Heart right ventricle (tissue), 16 donors: ENCODE measurements at places on chromosomes 16 and 17.

DNA sequence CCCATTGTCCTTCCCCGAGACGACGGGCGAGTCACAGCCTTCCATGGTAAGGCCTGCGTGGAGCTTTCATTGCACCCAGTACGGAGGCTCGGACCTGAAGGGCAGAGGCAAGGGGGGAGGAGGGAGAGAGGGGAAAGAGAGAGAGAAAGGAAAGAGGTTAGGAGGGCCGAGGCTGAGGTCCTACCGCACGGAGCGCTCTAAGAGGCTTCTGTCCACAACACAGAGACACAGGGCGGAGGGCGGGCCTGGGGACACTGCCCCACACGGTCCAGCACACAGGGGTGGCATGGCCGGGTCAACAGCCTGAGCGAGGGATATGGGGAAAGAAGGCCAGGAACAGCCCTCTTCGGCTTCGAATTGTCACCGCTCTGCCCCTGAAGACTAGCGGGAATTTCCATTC is 87.8 kb downstream of the ZFHX3 start:
- no peak overlapping the region for H3K27ac ChIP-seq
- H3K27me3 ChIP-seq, result no peaks in the 10 kb centered on the region
- DNase-seq, result no peak
- no peak overlapping the region for H3K4me3 ChIP-seq
- peaks cover 28% of the 10 kb centered on the region for H3K36me3 ChIP-seq
- no peaks in the 10 kb centered on the region for H3K4me1 ChIP-seq

GRCh38 chr16:17607609-17608008 is 136.8 kb upstream of the XYLT1 start:
- no peak overlapping the region for H3K4me3 ChIP-seq
- H3K36me3 ChIP-seq, result no peaks in the 10 kb centered on the region
- no peak overlapping the region for H3K27ac ChIP-seq
- DNase-seq, result no peak
- H3K4me1 ChIP-seq, result no peaks in the 10 kb centered on the region

DNA sequence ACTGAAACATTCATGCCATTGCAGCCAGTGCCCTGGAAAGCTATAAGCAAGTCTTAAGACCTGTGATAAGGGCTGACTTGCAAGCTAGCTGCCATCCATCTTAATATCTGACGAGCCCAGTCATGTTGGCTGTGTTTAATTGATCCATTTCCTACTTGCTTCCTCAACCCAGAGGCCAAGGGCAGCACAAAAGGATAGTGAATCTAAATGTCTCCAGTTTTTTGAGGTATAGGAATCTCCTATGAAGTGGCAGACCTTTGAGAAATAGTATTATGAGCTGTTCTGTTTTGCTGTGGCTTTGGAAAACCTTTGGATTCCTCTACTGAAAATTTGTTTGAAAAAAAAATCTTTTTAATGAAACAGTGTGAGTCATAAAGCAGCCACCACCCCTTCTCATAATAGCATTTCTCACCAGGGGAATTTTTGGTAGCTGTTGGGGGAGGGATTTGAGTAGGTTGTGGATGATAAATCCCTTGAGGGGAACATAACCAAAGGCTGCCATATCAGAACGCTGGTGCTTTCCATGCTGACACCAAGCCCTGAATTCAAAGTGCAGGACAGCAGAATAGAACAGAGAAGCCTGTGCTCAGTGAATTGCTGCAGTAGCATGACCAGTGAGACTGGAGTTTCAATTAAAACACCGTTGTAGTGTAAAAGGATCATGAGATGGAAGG is 12.9 kb downstream of the ZNRF1 start:
- no peaks in the 10 kb centered on the region for H3K27me3 ChIP-seq
- no peak overlapping the region for H3K4me3 ChIP-seq
- H3K36me3 ChIP-seq, result no peaks in the 10 kb centered on the region
- DNase-seq, result no peak

- H3K27ac ChIP-seq, result peak overlapping the region; percentile 80
- H3K4me3 ChIP-seq, result no peak overlapping the region
- no peaks in the 10 kb centered on the region for H3K27me3 ChIP-seq
Measured at GRCh38 chr16:55391760-55392375, 67.9 kb downstream of the IRX6 start.

DNA sequence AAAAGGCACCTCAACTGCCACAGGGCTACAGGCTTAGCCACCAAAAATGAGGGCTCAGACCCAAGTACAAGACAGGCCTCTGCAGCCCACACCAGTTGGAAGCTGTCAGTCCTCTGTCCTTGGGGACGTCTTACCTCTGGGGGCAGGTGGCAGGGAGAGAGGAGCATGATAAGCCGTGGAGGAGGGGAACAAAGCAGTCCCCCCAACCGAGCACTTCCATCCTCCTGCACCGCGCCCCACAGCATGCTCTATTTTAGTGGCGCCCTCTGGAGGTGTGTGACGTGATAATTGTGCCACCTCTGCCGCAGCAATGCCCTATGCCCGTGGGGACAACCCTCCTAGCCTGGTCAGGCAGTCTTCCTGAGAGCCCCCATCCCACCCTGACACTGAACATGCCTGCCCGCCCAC is 13.6 kb downstream of the G6PC3 start:
- H3K4me3 ChIP-seq, result no peak overlapping the region
- no peak for DNase-seq
- H3K36me3 ChIP-seq, result peaks cover under 1% of the 10 kb centered on the region
